ENCODE measurements at places on chromosomes 11 and 22.

DNA sequence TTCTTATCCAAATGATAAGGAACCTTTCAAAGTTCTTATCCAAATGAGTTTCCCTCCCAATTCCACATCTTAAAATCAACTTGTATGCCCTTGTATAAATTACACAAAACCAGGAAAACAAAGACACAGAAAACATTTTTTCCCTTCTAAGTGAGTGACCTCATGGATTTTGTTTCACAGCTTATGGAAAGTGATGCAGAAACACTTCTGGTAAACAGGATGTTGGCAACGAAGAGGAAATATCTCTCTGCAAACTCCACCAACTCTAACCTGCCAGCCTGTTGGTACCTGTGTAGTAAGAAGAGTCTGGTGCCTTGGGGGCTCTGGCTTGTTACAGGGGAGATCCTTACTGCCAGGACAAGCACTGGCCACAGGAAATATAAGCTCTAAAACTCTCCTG lies 57.0 kb downstream of the CELSR1 start:
- DNase-seq = no peak

GRCh38 chr11:73129198-73129597 lies 12.9 kb downstream of the FCHSD2 start:
- no peak for DNase-seq

DNA sequence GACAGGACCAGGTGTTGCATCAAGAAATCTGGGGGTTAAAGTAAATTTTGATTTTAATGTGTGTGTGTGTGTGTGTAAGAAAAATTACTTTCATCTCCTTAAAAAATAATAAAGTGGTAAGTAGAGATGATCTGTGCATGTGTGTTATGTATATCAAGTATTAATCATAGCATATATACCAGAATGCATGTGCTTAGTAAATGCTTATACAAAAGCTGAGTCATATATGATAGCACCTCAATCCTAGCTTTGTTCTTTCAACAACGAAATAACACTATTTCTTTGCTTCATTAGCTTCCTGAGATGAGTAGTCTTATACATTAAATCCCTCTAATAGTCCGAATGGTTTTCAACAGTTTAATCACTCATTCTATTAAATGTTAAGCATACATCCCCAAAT lies 899.6 kb upstream of the ANO3 start:
- DNase-seq = no peak

- DNase-seq = no peak
These were observed 782 bp downstream of the SMARCB1 start for GRCh38 chr22:23787600-23787896.

All from dorsolateral prefrontal cortex (tissue), 122 donors.